ENCODE measurements at places on chromosomes 1 and 21.

GRCh38 chr1:181099152-181100014, 10.9 kb downstream of the IER5 start:
- DNase-seq: no peak

DNA sequence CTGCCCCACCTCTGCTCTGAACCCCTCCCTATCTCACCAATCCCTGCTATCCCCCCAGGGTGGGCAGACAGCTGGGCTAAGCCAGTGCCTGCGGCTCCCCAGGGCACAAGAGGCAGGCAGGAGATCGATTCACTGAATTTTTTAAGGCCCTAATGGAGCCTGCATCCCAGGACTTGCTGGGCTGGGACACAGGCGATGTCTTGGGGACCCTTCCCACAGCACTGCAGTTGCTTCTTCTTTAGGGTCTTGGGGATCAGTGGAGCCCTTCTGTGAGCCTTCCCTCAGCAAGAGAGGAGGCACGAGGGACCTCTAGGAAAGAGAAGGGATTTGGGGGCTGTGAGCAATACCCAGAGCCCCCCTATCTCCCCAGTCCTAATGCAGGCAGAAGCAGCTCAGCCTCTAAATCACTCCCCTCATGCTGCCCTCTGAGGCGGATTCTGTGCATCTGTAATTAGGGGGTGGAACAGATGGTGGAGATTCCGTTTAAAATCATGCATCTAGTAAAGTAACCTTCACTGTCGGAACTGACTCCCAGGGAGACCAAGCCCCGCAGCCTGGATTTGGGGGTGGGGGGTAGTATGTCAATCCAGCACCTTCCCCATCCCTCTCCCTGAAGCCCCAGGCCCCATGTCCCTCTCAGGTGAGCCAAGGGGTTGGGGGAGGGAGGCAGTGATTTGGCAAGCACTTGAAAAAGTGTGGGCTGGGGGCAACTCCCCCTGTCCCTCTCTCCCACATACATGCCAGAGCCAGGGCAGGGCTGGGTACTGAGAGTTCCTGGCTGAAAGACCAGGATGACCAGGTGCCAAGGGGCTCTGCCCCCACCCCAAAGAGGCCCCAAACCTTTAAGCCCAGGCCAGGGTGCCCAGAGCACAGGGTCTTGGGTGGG, 10.0 kb downstream of the AHDC1 start:
- DNase-seq: no peak

- no peak for DNase-seq
These were observed 258.3 kb upstream of the KAZN start for GRCh38 chr1:14340002-14340785.

DNA sequence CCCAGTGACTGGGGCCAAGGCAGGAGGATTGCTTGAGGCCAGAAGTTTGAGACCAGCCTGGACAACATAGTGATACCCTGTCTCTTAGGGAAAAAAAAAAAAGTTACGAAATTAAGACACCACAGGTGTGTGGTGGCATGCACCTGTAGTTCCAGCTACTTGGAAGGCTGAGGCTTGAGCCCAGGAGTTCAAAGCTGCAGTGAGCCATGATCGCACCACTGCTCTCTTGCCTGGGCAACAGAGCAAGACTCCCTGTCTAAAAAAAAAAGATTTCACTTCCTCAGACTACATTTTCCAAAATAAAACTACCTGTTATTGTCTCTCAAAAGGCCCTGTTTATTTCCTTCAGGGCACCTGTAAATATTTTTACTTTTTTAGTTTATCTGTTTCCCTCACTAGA, 4.7 kb upstream of the STK40 start:
- DNase-seq: no peak

GRCh38 chr1:70760154-70760553, 287.5 kb downstream of the PTGER3 start:
- no peak for DNase-seq

DNA sequence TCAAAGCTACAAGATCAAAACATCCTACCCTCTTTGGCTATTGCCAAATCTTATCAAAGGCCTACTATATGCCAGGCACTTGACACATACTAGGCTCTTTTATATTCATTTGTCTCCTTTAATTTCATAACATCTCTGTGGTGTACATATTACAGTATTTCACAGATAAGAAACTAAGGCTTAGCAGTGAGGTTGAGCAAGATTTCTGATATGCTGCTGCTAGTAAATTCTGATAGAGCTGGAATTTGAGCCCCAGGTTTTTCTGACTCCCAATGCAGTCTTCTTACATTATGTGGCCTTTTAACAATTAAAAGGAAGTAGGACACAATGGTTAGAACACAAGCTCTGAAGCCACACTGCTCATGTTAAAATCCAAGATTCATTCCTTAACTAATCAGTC, 16.8 kb downstream of the CCDC185 start:
- DNase-seq: no peak

DNA sequence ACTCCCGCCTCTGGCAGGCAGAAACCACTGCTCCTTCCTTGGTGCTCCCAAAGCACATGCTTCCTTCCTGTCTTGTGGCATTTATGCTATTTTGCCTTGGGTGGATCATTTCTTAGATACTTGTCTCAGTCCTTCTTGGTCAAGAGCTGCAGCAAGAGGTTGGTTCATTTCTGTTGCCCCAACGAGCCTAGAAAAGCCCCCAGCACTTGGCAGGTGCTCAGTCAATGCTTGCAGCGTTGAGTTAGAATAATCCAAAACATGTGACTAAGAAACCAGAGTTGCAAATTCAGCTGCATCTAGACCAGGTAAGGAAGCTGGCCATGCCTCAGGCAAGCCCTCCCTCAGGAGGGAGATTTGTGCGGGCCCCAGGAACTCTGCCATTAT, 42.4 kb upstream of the TENT5C start:
- no peak for DNase-seq

DNA sequence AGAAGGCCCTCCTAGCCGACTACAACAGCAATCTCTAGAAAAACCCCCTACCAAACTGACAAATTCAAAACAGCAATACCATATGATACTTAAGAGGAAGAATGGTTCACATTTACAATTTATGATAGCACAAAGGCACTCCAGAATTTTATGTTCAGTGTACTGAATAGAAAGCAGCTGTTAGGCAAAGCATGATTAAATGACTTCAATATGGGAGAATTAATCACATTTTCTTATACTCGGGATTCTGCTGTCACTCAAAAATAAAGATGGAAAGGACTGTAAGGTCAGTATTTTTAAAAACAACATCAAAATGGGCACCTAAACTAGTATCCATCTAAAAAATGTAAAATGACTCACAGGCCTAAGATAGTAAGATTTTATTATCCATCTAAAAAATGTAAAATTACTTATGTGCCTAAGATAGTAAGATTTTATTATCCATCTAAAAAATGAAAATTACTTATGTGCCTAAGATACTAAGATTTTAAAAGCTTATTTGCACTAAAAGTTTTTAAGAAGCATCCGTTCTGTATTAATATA, 198.5 kb downstream of the SMYD3 start:
- no peak for DNase-seq

Data from CD4-positive, alpha-beta T cell treated with Interleukin-15 for 1 hour (primary cell).